ENCODE measurements at places on chromosomes 1 and 21. TPM values are rescaled to one million over a fixed set of nuclear protein-coding genes. Genes with fewer than 3 reads are reported as not detected.

- no peak for DNase-seq
Measured at GRCh38 chr1:201552941-201553351, 14.0 kb downstream of the NAV1 start.

GRCh38 chr1:201900476-201900875, 11.8 kb downstream of the SHISA4 start:
- no peak for DNase-seq

DNA sequence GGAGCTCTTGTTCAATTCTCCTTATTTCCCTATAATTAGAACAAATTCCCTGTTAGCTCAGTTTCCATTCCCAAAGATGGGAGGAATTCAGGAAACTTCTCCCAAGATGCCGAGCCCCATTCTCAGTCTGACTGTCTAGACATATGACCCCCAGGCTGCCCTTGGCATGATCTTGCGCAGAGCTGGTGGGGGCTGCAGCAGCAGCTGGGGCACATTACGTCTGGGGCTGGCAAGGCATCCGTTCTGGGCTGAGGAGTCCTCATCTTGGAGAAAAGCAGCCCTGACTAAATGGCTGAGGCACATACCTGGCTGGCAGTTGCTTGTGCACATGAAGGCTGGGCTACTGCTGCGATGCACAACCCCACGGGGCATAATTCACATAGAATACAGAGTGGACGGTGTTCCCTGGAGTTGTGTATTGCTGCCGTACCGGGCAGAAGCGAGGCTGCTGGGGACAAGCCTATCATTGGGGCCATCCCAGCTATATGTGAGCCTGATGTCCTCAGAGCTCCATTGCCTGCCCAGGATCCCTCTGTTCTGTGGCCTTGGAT, 36.4 kb upstream of the TRABD2B start:
- DNase-seq = no peak

DNA sequence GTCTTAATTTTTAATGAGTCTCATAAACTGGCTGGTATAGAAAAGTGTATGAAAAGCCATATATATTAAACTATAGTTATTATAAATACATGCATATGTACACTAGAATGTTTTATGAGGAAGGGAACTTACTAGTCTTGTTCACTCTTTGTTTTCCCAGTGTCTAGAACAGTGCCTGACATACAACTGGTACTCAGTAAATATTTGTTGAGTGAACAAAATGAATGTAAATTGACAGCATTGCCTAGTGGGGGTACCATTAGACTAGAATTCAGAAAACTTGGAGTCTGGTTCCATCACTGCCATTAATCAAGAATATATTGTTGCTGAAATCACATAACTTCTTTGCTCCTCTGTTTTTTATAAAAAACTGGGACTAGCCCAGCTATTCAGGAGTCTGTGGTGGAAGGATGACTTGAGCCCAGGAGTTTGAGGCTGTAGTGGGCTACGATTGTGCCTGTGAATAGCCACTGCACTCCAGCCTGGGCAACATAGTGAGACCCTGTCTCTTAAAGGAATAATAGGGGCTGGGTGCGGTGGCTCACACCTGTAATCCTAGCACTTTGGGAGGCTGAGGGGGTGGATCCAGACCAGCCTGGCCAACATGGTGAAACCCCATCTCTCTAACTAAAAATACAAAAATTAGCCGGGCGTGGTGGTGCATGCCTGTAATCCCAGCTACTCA, 51.1 kb downstream of the NFIA start:
- DNase-seq = no peak

DNA sequence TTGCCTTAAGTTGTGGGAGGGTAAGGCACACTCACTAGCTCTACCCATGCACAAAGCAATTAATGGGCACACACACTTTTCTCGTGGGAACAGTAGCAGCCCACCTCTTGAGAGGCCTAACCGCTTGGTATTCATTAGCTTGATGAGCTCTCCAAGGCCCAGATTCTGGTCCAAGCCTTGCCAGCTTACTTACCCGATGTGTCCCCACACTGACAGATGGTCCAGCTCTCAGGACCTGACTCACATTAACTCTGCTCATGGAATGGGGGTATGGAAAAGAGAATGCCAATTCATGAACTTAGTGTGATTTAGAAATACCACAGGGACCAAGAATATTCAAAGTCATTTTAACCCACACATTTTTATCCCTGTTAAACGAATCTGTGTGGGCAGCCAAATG, 106.8 kb upstream of the CACHD1 start:
- DNase-seq = no peak

DNA sequence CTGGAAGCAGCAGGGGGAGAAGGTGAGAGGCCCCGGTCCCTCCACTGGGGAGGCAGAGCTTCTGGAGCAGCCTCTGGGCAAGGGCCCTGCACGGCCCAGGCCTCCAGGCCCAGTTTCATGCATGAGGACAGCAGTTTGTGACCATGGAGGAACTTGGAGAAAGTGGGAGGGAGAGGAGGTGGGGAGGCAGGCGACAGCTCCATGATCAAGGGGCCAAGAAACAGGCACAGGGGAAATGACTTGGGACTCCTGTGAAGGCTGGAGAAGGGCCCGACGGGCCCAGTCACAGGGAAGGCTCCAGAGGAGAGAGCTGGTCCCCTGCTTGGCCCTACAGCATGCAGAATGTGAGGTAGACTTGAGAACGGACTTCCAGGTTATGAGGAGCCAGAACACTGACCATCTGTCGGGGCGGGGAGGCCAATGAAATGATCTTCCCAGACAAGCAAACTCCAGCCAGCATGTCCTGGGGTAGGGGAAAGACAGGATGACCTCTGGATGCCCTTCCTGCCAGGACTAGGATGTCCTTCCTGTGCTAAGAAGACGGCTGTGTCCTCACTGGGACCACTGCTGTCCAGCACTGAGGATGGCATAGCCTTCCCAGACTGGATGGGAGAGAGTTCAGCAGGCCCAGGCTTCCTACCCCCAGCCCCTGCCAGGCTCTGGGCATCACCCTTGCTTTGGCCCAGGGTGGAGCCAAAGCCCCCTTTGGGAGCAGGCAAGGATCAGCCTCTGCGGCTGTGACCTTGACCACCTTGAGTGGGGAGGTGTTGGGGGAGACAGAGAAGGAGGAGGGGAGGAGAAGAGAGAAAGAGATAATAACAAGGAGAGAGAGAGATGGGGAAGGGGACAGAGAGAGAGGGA, 548.2 kb downstream of the PTPRU start:
- no peak for DNase-seq

Gene TDRD10
- polyA plus RNA-seq = 0.83 TPM

DNA sequence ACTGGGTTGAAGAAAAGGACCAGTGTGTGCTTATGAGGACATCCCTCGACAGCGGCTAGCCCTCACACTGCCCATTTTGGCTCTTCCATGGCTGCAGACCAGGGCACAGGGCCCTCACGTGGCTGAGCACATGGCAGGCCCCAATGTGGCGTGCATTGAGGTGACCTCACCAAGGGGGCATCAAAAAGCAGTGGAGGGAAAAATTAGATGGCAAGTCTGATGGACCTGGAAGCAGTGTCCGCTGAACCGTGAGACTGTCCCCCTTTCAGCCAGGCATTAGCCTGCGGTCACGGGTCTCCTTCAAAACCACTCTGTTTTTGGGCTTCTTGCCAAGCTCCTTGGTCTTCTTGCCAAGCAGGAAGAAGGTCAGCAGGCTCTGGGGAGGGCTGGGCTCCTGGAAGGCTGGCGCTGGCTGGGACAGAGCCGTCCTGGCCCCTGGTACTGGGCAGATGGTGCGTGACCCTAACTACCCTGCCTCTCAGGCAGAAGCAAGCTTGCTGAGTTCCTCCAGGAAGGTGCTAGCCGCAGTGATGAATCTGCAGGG, 30.8 kb downstream of the TRIM67 start:
- DNase-seq = peak; percentile 51

- no peak for DNase-seq
Measured at GRCh38 chr1:34278211-34278610, 101.5 kb downstream of the C1orf94 start.

Gene THEMIS2
- 2.8 TPM for polyA plus RNA-seq

GRCh38 chr1:228101994-228102790, 933 bp downstream of the C1orf35 start:
- DNase-seq = no peak

- DNase-seq = no peak
Measured at GRCh38 chr1:226100436-226101391, 38.2 kb downstream of the H3-3A start.

Gene RNF2
- polyA plus RNA-seq = 63.7 TPM

Gene BRINP2
- 0.33 TPM for polyA plus RNA-seq

Gene CFAP141
- polyA plus RNA-seq = not detected

GRCh38 chr1:203453616-203454015, 22.0 kb upstream of the PRELP start:
- DNase-seq = no peak

- DNase-seq = no peak
Measured at GRCh38 chr1:182629499-182630096, 25.4 kb upstream of the RGS16 start.

Gene DENND2C
- 3.5 TPM for polyA plus RNA-seq

DNA sequence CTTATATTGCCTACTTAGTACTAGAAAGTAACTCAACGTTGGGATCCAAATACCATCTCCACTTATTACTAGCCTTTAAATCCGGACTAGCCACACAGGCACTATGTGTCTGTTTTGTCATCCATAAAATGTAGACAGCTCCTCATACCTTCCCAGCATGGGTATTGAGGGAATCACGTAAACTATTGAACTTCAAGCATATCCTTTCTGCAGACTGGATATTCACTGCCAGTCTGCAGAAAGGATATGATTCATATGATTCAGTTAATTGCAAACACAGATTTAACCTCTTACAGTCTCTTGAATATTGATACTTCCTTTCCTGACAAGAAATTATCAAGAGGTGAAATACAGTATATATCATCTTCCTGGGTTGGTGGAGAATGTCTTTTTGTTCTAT, 186.0 kb downstream of the LEPR start:
- no peak for DNase-seq

DNA sequence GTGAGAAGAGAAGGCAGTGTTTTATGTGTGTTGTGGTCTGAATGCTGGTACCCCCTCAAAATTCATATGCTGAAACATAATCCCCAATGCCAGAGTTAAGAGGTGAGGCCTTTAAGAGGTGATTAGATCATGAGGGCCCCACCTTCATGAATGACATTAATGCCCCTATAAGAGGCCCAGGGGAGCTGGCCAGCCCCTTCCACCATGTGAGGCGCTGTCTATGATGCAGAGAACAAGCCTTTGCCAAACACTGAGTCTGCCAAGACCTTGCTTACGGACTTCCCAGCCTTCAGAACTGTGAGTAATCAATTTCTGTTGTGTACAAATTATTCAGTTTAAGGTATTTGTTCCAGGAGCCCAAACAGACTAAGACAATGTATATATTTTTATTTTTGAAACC, 20.2 kb downstream of the CAPZB start:
- no peak for DNase-seq

Gene PCBP3
- 1.2 TPM for polyA plus RNA-seq

DNA sequence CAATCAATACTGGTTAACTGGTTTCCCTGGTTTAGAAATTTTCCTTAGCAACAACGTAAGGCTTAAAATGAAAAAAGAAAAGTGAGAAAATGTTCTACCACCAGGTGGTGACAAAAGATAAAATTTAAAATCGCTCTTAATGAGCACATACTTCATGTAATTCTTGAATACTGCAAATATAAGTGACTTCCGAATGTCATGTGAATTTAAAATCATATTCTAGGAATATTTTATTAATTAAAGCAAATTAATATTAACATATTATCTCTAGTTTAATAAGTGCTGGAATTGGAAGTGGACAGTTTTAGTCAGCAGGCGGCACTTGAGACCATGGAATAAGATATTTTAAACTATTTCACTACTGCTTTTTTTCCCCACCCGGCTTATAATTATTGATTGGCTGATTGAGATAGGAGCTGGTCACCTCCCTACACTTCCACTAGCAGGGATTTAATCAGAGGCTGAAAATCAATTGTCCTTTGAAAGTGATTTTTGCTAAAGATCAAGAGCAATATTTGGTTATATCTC, 5.0 kb upstream of the ADAMTS1 start:
- no peak for DNase-seq

Gene OLIG2
- not detected for polyA plus RNA-seq

GRCh38 chr1:6419397-6419803, 319 bp downstream of the HES2 start:
- DNase-seq = no peak

DNA sequence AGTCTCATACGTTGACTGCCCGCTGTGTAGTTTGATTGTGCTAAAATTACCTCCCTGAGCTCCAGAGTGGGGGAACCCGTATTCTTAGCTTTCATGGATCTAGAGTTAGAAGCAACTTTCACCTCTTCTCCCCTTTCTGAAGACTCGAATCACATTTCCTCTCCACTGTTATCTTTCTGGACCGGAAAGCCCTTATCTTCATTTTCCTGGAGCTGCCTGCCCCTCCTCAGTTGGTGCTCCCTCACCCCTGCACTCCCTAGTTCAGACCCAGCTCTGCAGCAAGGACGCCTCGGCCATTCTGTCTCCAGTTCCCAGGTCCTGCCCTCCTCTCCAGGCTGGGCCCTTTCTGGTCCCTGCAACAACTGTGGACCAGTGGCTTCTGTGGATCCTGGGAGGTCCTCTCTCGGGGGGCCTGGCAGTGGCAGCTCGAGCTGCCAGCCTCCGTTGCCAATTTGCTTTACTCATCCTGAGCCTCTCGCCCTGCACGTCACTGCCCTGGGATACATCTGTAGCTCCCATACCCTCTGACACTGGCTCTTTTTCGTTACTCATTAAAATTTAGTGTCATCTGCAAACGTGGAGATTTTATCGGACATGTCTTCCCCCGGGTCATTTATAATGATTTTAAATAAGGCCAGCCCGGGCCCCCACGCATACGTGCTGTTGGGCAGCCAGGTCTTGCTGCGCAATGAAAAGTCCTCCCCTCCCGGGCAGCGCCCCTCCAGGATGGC, 141.5 kb upstream of the VAMP3 start:
- DNase-seq = no peak

GRCh38 chr1:46547481-46548383, 3.7 kb downstream of the KNCN start:
- no peak for DNase-seq

Gene RNU11
- not detected for polyA plus RNA-seq

DNA sequence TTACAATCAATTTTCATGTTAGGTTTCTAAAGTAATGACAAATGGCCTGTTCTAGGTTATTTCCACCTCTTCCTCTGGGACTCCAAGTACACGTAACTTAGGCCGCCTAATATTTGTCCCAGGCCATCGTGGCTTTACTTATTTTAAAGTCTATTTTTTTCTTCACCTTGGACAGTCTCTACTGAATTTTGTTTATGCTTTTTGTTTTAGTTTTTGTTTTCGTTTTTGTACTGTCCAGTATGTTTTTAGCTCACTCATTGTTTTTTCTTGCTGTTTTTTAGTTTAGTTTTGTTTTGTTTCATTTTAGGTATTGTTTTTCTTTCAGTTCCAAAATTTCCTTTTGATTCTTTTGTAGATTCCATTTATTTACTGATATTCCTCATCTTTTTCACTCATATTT, 187.7 kb upstream of the RNPC3 start:
- no peak for DNase-seq

- no peak for DNase-seq
Measured at GRCh38 chr1:207245124-207245523, 76.4 kb upstream of the CD55 start.
